ENCODE measurements at places on chromosomes 1 and 21. TPM values are rescaled to one million over a fixed set of nuclear protein-coding genes. Genes with fewer than 3 reads are reported as not detected.

The CD5L gene
- polyA plus RNA-seq, result not detected

The NPHS2 gene
- polyA plus RNA-seq, result 403 TPM

The WNT3A gene
- 0.12 TPM for polyA plus RNA-seq

The POMGNT1 gene
- polyA plus RNA-seq, result 100 TPM

- DNase-seq, result no peak
Measured at GRCh38 chr1:12279728-12280464, 50.1 kb downstream of the VPS13D start.

All from renal pelvis (tissue), 12 donors.